ENCODE measurements at places on chromosomes 4 and X. TPM values are rescaled to one million over a fixed set of nuclear protein-coding genes. Genes with fewer than 3 reads are reported as not detected.

AFM gene
- total RNA-seq = not detected

DNA sequence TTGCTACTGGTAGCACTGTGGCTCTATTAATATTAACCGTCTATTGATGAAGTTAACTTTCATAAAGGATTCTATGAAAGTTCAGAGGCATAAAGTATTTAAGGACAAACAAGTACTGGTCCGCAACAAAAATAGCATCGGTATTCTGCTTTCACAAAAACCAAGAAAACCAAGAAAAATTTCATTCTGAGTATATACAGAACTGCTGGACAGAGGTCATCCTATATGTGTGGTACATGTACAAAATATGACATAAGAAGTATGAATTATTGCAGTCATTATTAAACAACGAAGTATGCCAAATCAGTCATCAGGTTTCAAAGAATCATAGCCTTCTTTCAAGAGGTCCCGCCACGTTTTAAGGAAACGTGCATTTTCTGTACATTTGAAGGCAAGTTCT lies 2.4 kb downstream of the C4orf46 start:
- no peak for DNase-seq

PDCL2 gene
- total RNA-seq = not detected

DNA sequence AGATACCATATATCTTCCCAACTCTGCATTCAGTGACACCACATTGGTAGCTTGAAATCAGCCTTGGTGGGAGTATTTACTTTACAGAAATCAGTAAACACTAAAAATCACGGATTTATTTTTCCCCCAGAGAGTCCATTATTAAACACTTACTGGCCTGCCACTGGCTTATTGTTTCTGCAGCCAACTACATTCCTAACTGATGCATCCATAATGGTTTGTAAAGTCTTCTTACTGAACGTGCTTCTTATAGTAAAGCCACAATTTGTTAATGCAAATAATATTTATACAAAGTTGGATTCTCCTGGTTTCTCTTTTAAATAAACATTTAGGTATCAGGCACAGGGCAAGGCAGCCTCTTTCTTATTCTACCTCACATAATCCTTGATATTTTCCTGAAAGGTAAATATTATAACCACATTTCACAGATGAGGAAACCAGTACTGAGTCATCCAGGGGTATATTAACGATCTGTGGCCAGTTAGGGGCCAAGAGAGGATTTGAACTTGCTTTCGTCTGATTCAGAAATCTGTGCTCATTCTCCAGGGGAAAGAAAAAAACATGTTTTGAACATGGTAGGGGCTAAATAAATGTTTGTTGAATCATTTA lies 136.5 kb downstream of the RAB28 start:
- no peak for DNase-seq

HEPH gene
- total RNA-seq = 26.2 TPM

DNA sequence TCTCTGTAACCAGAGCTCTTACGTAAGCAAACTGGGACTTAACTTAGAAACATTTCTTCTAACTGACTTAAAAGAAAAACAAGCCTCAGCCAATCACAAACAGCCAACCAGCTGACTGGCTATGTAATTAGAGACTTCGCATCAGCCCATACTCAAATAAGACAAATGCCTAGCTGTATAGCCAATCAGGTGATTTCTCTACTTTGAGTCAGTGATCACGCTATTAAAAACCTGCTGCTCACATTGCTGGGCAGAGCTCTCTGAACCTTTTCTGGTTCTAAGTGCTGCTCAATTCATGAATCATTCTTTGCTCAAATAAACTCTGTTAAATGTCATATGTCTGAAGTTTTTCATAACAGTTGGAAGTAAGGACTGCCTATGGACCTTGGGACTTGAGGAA lies 9.9 kb upstream of the SMIM10L2A start:
- no peak for DNase-seq

ADGRG2 gene
- total RNA-seq = 0.52 TPM

DNA sequence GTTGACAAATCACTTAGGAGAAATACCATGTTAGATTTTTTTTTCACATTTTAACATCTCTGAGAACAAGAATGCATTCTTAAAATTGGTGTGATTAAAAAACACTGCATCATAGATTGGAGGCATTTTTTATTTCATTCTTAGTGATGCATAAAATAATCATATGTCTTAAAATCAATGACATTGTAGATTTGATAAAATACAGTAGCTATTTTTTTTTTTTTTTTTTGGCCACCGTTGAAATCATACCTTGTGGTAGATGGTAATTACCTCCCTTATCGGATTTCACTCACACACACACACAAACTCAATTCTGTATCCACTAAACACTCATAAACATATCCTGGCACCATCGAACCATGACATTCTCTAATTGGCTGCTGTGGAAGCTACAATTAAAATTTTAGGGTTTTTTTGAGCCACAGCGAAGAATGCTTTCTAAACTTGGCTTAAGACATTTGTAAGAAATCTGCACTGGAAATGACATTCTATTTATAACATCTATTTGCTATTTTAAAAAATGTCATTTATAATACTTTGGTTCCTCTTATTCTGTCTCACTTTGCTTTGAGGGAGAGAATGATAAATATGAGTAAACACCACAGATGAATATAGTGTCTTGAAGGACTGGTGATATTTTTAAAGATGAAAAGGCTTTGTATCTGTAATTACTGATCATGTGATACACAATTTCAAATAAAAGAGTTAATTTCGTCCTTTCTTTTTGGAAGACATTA lies 60.1 kb downstream of the CCSER1 start:
- no peak for DNase-seq

SPACA5B gene
- not detected for total RNA-seq

DNA sequence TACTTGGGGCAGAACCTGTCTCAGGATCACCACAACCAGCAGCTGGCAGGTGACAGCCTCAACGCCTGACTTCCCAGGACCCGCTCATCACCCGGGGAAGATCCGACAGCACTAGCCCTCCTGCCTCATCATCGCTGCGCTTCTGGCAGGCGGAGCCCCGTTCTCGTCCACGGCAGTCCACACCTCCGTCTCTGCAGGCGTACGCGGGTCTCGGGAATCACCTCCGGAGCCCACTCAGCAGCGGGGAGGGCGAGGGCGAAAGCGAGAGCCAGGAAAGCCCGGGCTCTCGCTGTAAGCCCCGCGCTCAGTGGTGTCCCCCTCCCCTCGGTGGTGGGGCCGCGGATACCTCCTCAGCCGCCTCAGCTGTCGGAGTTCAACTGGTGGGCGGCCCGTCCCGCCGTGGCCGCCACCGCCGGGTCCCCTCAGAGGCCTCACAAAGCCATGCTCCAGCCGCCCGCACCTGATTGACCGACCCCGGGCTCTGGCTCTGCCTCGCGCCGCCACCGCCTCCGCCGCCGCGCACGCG lies 518 bp upstream of the CNKSR2 start:
- peak; percentile 37 for DNase-seq

TACR3 gene
- total RNA-seq = not detected

PPM1K gene
- 222 TPM for total RNA-seq

MTCP1 gene
- 48.6 TPM for total RNA-seq

GRCh38 chr4:162201673-162202072 lies 37.9 kb upstream of the FSTL5 start:
- no peak for DNase-seq

NHS gene
- total RNA-seq = 1.4 TPM

SPACA5 gene
- not detected for total RNA-seq

GRCh38 chr4:134787315-134787714 lies 585.7 kb upstream of the PABPC4L start:
- DNase-seq = no peak

GRCh38 chrX:107537815-107538214 lies 88.4 kb downstream of the FRMPD3 start:
- DNase-seq = peak; percentile 10

SOD3 gene
- total RNA-seq = 46.9 TPM

Data from heart right ventricle (tissue), 16 donors.